ENCODE measurements at places on chromosomes 16 and 17.

- no peak for DNase-seq
Measured at GRCh38 chr17:45828582-45829133, 16.0 kb upstream of the SPPL2C start.

DNA sequence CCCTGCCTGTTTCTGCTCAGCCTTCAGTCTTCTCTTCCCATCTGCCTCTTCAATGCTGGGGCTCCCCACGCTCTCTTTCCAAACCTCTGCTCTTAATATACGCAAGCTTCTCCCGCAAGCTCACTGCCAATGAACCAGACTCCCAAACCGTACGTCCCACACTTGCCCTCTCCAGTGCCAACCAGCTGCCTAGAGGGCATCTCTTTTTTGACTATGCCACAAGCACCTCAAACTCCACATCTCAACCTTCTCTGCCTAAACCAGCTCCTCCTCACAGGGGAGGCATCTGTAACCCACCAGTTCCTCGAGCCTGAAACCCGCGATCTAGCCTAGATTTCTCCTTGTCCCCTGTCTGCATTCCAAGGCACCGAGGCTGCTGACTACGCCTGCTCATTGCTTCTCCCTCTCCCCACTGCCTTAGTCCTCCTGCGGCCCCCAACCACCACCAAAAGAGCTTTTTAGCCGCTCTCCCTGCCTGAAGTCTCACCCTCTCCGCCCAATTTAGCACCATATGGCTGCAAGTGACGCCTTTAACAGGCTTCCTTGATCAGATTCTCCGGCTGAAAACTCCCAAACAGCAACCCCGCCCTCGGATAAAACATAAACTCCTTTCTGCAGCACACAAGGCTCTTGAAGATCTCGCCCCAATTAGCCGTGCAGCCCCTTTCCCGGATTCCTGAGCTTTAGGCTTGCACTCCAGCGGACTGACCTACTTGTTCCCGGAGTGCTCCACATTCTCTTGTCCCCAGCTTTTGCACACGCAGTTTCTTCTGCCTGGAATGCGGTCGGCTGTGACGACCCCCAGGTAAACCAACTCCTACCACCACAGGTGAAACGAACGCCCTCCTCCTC is 1.5 kb downstream of the GGA2 start:
- peak; percentile 20 for DNase-seq

- DNase-seq: no peak
Measured at GRCh38 chr17:31789707-31790505, 69.1 kb downstream of the COPRS start.

DNA sequence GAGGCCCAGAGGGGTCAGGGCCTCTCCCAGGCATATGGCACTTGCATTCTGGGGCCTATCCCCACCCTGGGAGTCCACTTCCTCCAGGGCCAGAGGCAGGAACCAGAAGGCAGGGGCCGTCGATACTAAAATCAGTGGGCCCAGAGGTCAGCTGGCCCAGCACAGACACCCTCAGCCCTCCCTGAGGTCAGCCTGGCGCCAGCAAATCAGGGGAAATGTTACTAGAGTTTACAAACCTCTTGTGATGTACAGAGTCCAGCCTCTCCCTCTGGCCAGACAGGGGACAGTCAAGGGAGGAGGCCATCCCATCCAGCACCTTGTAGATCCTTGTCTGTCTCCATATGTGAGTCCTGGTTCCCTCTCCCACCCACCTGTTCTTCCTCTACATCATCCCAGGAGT is 10.8 kb downstream of the CDH5 start:
- no peak for DNase-seq

GRCh38 chr17:75824666-75825065 is 19.5 kb downstream of the UNC13D start:
- DNase-seq: no peak

GRCh38 chr17:76566988-76567431 is 18.6 kb downstream of the ST6GALNAC2 start:
- no peak for DNase-seq

- DNase-seq: peak; percentile 69
Measured at GRCh38 chr17:67443931-67444595, 67.0 kb downstream of the PITPNC1 start.

- peak; percentile 17 for DNase-seq
Measured at GRCh38 chr16:58393138-58393504, 850 bp downstream of the GINS3 start.

DNA sequence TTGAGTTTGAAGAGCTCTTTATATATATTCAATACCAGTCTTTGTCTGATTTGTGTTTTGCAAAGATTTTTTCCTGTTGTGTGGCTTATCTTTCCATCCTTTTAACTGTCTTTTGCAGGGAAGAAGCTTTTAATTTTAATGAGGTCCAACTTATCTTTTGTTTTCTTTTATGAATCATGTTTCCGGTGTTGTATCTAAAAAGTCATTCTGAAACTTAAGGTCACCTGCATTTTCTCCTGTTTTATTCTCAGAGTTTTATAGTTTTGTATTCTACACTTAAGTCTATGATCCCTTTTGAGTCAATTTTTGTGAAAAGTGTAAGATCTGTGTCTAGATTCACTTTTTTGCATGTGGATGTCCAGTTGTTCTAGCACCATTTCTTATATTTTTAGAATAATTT is 24.6 kb upstream of the COX10 start:
- DNase-seq: no peak

GRCh38 chr16:87202346-87202745 is 114.8 kb downstream of the C16orf95 start:
- DNase-seq: peak; percentile 74

- no peak for DNase-seq
Measured at GRCh38 chr16:83899978-83900377, 1.1 kb downstream of the MLYCD start.

DNA sequence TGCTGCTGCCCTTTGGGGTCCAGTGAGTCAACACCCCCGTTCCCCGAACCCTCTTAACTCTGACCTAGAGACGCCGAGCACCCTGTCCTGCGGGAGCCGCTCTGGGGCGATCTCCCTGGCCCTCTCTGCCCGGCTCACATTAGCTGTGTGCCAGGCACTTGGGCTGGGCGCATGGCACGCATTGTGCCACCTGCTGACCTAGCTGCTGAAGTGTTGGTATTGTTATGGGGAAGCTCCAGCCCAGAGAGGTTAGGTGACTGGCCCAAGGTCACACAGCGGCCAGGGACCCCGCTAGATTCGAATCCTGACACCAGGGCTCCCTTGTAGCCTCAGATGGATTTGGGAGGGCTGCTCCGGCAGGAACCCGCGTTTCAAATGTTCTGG is 1.1 kb downstream of the HSD17B1 start:
- no peak for DNase-seq

GRCh38 chr17:73192206-73192893 is 505 bp upstream of the COG1 start:
- peak; percentile 76 for DNase-seq

All from fibroblast of skin of right biceps (primary cell).